ENCODE measurements at places on chromosomes 5 and 9.

DNA sequence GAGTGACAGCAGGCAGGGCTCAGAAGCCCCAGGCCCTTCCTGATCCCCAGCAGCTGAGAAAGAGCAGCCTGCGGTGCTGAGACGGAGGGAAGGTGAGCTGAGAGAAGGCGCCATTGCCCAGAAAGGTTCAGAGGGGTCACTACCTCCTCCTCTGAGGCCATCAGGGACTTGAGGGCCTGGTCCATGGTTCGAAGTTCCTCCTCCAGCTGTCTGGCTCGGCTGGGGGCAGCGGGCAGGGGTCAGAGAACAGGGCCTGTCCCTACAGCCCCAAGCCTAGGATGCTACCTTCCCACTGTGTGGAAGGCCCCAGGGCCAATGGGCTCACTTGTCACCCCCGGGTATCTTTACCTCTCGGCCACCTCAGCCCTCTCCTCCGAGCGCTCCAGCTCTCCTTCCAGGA is 4.8 kb downstream of the TPM2 start:
- DNase-seq: no peak

DNA sequence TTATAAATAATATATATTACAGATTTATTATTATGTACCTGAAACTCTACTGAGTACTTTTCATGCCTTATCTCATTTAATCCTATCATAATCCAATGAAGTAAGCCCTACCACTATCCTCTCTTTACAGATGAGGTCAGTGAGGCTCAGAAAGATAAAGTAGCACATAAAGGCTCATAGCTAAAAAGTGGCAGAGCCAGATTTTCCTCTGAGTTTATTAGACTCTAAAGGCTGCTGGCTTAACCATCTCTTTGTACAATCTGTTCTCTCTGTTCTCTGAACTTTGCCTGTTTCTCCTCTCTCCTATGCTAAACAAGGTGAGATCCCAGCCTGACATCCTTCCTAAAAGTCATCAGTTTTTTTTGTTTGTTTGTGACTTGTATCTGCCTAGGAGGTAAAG is 311.2 kb downstream of the KCTD16 start:
- DNase-seq: no peak

GRCh38 chr5:179892255-179892654 is 15.4 kb downstream of the TBC1D9B start:
- DNase-seq: no peak

DNA sequence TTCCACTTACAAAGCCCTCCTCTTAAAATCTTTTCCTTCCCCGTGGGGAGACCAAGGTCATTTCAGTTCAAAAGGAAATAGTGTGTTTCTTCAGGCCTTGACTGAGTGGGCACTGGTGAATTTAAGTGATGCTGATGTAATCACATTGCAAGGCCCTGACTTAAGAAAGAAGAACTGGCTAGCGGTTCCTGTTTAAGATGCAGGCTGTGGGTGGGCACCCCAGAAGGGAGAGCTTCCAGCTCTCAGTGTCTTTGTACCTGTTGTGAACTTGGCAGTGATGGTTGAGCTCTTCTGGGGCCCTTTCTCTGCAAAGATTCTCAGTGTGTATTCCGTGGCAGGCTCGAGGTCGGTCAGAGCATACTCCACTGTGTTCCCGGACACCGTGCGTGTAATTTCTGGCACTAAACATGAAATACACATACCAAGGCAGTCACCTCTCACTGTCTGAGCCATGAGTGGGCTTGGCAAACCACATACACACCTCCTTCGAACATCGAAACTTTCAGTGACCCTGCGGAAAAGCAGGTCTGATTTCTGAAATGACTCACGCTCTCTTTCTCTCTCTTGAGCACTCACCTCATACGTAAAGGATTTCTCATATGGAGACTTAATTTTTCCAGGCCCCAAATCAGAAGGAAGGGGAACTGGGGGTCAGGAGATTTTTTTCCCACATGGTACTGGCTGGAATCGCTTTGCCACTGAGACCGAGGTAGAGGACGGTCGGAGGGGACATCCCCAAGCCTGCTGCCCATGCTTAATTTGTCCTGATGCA is 81.9 kb downstream of the TNC start:
- DNase-seq: no peak

DNA sequence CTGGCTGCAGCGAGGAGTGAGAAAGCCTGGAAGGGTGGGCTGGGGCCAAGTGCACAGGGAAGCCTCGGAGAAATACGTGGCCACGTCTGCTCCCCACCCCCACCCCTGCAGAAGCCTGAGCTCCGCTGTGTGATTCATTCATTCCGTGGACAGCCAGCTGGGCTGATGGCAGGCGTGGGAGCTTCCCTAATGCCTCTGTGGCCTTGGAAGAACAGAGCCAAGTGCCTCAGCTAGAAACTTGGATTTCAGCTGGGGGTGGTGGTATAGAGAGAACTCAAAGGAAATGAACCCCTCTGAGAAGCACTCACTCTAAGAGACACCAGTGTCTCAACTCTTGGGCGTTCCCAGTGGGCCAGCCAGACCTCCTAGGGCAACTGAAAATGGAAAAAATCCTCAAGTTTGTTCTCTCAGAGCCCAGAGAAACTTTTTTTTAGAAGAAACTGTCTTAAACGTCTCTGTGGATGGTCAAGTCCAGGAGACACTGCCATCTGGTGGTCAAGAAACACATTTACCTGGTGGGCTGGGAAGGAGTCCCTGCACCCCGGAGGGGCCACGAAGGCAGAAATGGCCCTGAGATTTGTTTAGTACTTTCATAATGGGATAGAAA is 18.0 kb downstream of the ATOX1 start:
- DNase-seq: peak; percentile 71

DNA sequence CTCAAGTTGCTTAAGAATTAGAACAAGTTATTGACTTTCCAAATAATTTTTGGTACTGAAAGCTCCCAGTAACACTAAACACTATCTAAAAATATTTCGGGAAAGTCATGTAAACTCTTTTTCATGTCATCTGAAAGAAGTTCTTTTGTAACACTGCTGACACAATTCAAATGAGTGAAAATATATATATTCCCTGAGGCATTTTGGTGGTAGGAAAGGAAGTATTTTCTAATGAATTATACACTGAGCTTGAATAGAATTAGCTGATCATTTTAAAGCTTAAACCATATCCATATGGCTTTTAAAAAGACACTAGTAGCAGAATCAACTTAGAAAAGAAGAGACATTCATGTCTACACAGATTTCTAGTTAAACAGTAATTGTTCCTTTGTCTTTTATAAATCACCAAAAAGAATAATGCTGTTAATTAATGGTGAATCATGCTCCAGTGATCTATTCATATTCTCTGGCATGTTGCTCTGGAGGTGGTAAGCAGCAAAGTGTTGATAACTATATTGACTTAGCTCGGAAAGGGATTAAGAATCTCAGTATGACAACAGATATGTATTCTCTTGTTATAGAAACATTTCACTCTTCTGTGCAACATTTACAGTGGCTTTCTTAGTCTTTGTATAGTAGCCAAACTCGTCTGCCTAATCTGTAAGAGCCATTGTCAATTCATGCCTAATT is 27.4 kb upstream of the RFX3 start:
- no peak for DNase-seq

DNA sequence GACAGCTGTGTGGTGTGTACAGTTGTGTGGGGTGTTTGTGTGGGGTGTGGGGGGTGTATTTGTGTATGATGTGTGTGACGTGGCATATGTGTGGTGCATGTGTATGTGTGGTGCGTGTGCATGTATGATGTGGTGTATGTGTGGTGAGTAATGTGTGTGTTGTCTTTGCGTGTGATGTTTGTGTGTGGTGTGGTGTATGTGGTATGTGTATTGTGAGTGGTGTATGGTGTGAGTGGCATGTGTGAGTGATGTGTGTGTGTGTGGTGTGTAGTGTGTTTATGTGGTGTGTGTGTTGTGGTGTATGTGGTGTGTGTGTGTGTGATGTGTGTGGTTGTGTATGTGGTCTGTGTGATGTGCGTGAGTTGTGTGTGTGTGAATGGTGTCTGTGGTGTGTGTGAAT is 191.1 kb downstream of the MELK start:
- DNase-seq: no peak

GRCh38 chr9:5879419-5880181 is 11.1 kb upstream of the MLANA start:
- DNase-seq: no peak

DNA sequence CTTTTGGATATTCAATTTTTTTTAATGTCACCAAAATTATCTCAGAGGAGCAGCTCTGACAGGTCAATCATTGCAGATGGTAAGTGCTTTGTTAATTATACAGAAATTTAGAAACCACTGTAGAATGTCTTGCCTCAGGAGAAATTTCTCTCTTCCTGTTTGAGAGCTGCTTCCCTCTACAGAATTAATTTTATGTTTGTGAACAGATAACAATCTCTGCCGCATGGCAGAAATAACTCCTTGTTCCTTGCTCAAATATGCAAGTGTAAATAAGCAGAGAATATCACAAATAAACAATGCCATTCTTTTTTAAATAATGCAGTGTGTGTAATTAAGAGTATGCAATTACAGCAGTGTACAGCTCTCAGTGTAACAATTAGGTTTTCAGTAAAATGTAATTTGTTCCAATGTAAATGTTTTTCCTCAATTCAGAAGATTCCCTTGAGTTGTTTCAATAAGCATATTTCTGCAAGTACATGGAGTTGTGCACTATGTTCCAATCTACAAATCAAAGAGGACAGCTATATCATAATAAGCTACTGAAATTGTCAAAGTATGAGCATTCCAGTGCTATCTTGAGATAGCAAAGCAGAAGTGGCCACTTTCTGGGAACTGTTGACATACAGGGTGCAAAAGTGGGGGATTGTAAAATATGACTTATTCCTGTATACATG is 1012.8 kb downstream of the MAT2B start:
- DNase-seq: no peak

GRCh38 chr5:173789031-173789920 is 98.9 kb upstream of the CPEB4 start:
- peak; percentile 36 for DNase-seq

- DNase-seq: no peak
These were observed 307.4 kb upstream of the HAPLN1 start for GRCh38 chr5:84028093-84028492.

DNA sequence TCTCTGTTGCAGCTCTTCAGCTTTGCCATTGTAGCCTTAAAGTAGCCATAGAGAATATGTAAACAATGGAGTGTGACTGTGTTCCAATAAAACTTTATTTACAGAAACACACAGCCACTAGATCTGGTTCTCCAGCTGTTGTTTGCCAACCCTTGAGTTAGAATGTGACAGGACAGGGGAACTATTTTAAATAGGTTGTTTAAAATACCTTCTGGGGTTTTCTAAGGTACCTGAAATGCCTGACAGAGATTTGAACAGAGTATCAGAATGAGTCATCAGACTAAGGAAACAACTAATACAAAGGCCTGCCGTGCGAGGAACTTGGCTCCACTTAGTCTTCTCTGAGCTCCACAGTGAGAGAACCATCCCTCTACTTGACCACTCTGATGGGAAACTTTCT is 85.4 kb downstream of the HSD17B4 start:
- no peak for DNase-seq

DNA sequence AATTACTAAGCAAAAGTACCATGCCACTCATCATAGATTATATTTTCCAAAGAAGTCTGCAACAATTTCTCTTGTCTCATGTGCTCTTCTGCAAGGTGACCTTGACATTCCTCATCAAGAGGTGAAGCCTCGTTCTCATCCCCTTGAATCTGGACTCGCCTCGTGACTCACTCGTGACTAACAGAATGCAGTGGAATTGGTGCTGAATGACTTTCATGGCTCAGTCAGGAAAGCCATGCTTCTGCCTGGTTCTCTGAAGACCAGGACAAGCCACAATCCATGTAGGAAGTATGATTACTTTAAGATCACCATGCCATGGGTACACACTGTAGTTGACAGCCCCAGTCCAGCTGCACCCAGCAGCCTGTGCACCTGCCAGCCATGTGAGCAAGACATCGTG is 335.8 kb downstream of the GADD45G start:
- no peak for DNase-seq

DNA sequence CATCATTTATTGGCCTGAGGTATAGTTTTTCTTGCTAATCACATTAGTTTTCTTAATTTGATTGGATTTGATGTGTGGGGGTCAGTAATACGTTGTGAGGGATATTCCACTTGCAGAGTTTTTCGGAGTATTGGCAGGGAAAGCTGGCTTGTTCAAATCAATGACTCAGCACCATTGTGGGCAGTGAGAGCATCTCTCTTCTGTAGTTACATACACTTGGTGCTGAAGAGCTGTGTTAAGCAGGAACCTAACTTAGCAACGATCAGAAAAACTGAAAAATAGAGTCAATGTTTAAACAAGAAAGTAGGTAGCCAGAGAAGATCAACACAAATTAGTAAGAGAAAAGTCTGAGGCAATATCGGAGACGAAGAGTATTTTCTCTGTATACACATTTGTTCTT is 344.6 kb upstream of the EDIL3 start:
- no peak for DNase-seq

Data from hematopoietic multipotent progenitor cell treated with erythropoietin and hydrocortisone succinate and interleukin-3 and kit ligand, for 17 days (in vitro differentiated cells).